ENCODE measurements at places on chromosomes 1 and 21.

DNA sequence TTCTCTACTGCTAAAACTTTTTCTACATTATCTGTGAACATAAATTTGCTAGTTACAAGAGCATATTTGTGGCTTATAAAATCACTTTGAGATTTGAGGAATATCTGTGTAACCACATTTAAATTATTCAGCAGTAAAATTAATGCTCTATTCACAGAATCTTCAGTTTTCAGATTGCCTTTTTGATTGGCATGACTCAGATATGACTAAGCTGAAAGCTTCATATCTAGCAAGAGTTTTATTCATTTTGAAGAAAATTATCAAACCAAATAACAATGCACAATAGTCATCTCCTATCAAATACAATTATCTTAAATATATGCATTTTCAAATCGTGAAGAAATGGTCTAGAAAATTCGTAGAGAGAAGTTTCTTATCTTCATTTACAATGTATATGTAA lies 1498.2 kb upstream of the B3GALT2 start:
- no peak for DNase-seq

DNA sequence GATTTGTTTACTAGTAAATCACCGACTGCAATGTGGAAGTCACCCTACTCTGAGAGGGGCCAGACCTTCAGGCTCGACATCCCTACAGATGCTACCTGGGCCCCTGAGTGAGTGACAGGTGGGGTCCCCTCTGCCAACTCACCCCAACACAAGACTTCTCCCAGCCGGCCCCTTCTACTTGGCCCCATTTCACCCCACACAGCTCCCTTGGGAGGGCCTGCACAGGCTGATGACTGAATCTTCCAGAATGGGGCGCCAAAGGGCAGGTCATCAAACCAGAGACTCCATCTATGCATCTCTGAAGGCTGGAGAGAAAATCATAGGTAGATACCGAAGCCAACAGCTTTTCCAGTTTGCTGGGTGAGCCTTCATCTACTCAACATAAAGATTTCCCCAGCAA lies 9.4 kb upstream of the S100A8 start:
- no peak for DNase-seq

GRCh38 chr1:209576392-209577197 lies 6.9 kb upstream of the CAMK1G start:
- peak; percentile 64 for DNase-seq

DNA sequence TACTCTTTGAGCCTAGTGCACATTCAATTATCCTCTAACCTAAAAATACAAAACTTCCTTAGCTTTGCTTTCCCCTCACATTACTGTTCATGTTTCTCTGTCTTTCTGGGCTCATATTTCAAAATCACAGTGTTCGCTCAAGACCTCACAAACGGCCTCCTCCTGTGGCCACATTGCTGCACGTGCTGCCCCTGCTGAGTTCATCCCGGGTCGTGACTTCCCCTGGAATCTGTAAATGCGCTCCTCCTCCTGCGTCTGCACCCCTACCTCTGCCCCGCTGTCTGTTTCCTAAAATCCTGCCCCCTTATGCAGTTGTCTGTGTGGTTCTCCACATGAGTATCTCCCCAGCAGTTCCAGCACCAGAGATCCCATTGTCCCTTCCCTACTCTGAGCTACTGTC lies 45.5 kb upstream of the RAVER2 start:
- DNase-seq: no peak

- no peak for DNase-seq
Observed at GRCh38 chr1:175415129-175415712, 222.6 kb upstream of the KIAA0040 start.

- DNase-seq: no peak
Observed at GRCh38 chr1:44924835-44925464, 61.4 kb downstream of the EIF2B3 start.

Data from activated CD4-positive, alpha-beta T cell treated with anti-CD3 and anti-CD28 coated beads, Interleukin-2, amount 50 U/mL, for 4 hours (primary cell).